ENCODE measurements at places on chromosomes 7 and 10.
A peak's percentile ranks its signal among the peaks of the same experiment; 100 is the strongest.

DNA sequence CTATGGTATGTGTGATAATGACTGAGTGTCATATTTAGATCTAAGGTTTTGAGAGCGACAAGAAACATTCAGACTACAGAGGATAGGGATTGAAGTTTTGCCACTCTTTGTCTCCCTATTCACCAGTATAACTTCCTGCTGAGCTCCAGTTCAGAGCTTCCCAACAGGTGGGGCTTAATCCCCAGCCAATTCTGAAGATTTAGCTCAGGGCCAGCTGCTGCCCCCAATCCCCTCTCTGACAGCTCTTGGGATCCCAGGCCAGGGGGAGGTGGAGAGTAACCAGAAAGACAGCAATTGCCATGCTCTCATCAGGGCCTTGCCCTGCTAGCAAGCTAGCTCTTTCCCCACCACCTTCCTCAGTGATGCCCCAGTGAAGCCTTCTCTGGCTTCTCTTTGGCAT, 57.8 kb downstream of the TRIL start:
- peak; percentile 73 for DNase-seq

DNA sequence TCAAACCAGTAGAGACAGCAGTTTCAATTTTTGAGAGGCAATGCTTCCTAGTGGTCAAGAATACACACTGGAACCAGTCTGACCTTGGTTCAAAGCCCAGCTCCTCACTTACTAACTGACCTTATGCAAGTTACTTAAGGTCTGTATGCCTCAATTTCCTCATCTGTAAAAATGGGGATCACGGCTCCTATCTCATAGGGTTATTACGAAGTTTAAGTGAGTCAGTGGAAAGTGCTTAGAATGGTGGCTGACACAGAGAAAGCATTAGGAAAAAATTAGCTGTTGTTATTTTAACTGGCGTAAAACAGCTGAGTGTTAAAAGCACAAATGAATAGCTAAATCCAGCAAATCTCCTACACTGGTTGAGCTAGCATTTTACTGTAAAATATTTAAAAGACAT, 162.4 kb upstream of the LAMB4 start:
- no peak for DNase-seq

- DNase-seq = no peak
These were observed 739.1 kb downstream of the MAGI2 start for GRCh38 chr7:78714356-78714755.

DNA sequence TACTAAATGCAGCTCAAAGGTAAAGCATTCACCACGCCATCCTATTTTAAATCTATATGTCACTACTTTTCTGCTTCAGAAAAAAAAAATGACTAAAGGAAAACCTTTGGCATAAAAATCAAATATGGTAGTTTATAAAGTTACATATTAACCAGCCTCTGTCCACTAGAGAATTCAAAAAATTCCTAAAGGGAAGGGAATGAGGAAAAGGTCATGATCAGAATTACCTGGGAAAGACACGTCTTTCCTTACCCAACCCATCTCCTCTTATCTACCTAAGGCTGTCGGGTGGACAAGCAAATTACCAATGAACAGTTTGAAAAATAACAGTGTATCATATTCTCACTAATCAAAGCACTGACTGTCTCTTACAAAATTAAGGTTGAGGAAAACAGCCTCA, 100.7 kb upstream of the TMEM106B start:
- no peak for DNase-seq

DNA sequence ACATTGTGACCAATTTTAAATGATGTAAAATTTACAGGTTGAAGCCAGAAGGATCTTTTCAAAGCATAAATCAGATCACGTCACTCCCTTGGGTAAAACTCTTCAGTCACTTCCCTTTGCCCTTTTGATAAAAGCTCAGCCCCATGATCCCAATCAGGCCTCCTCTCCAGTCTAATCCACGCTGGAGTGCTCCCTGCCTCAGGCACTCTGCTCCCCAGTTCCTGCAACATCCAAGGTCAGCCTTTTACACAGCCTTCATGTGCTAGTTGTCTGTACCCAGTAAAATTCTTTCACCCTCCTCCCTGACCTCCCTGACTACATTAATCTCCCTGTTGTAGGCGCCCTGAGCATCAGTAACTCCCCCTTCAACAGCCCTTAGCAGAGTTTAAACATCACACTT, 14.1 kb downstream of the ELMO1 start:
- no peak for DNase-seq

- DNase-seq = no peak
These were observed 9.7 kb downstream of the ZSCAN21 start for GRCh38 chr7:100059251-100059739.

- DNase-seq = no peak
These were observed 75.8 kb downstream of the DLG5 start for GRCh38 chr10:77850620-77851231.

DNA sequence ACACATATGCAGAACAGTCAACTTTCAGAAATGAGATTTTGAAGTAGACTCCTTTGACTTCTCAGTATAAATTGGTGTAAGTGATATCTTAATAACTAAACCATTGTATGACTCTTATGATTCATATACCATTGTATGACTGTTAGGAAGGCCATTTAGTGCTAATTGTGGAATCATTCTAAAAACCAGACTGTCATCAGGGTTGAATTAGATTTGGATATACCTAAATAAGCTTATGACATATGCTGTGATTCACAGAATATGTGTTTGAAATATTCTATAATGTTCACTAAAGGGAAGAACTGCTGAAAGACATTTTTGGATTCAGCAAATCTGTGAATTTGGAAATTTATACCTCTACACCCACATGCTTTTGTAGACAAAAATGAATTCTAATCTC, 438.1 kb downstream of the MDFIC start:
- DNase-seq = no peak

DNA sequence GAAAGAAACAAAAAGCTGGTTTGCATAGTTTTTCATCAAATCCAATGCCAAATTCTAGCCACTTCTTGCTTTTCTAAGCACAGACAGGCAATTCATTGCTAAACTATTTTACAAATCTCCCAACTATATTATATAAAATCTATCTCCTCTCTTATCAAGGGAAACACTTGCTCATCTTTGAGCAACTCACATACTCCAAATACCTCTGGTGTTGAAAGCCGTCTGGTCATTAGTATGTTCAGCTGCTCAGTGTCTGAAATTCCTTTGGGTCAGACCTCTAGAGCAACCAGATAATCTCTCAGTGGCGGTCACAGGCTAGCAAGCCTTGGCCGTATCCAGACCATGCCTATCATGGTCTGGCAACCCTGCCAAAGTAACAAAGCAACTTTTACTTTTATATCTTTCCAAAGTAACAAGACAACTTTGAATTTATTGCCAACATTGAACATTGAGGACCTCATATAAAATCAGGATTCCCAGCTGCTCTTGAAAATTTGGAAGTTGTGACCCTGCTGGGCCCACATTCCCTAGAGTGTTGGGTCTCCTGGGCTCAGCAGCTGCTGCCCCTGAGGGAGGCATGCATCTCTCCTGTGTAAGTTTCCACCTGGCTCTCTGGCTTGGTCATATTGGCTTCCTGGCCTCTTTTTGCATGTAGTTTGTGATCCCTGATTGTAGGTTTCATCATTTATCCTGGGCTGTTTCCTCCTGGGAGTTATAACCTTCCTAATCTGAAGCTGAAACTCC, 56.8 kb upstream of the LANCL2 start:
- DNase-seq = peak; percentile 59
